Activated CD4-positive, alpha-beta T cell treated with anti-CD3 and anti-CD28 coated beads for 36 hours (primary cell): ENCODE measurements at places on chromosomes 12 and 14.

DNA sequence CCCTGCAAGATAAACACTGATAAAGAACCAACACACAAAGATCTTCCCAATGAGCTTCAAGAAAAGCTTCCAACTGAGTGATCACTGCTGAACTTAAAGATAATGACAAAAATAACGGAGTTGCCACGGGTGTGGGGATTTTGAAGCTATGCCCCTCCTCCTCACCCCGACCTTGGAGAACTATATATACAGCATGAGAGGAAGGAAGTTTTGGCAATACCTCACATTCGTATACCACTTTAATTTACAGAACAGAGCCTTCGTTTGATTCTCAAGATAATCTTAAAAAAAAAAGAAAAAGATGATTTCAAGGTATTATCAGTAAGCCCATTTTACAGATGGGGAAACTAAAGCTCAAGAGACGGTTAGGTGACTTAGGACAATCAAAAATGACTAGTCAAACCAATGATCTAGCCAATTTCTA, 715 bp downstream of the NEK9 start:
- DNase-seq: no peak

DNA sequence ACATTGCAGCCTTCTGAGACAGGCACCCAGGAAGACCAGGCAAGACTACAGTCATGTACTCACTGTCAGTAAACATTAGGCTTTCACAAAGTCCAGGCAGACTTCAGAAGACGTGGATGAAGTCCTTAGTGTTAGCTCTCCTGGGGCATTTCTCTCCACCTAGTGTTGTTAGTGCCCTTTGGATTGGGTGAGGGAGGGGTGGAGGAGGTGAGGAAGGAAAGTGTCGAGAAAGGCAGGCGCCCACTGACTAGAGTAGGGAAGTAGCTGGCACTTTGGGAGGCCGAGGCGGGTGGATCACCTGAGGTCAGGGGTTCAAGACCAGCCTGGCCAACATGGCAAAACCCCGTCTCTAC, 20.2 kb downstream of the TMEM229B start:
- DNase-seq: no peak

- no peak for DNase-seq
These were observed 40.6 kb downstream of the BRMS1L start for GRCh38 chr14:35866595-35867279.

- no peak for DNase-seq
These were observed 6.6 kb downstream of the POMT2 start for GRCh38 chr14:77314043-77314442.

- no peak for DNase-seq
These were observed 1.2 kb downstream of the SOX5 start for GRCh38 chr12:23948291-23948690.

- DNase-seq: no peak
These were observed 51.4 kb downstream of the C14orf132 start for GRCh38 chr14:96090441-96091148.

DNA sequence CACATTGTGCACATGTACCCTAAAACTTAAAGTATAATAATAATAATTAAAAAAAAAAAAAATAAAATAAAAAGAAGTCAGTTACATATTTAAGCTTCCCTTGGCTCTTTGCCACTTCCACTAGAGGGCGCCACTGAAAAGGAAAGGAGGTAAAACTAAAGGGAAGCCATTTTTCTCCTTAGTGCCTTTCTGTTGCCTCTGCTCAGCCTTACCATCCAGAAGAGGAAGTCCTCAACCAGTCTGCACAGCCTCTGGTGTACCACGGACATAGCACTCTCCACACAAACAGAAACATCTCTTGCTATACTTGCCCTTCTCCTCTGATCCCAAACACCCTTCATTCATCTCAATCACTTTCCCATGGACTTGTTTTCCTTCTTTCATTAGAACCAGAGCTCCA, 169.0 kb upstream of the EEA1 start:
- DNase-seq: peak; percentile 84

DNA sequence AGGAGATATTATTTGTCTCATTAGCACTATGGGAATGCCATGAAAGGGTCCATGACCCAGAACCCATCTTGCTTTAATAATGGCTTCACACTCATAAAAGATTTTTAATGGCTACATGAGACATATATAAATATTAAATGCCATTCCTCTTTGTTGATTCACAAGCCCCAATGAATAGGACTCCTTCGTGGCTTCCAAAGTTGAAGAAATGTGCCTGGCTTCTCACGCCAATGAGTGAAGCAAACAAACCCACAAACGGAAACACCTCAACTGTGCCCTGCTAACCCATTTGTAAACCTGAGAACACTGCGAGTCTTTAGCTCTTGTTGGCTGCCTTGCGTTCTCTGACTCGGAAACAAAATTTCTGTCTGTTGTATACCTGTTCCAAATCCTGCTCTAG, 381.7 kb upstream of the DDHD1 start:
- DNase-seq: no peak

DNA sequence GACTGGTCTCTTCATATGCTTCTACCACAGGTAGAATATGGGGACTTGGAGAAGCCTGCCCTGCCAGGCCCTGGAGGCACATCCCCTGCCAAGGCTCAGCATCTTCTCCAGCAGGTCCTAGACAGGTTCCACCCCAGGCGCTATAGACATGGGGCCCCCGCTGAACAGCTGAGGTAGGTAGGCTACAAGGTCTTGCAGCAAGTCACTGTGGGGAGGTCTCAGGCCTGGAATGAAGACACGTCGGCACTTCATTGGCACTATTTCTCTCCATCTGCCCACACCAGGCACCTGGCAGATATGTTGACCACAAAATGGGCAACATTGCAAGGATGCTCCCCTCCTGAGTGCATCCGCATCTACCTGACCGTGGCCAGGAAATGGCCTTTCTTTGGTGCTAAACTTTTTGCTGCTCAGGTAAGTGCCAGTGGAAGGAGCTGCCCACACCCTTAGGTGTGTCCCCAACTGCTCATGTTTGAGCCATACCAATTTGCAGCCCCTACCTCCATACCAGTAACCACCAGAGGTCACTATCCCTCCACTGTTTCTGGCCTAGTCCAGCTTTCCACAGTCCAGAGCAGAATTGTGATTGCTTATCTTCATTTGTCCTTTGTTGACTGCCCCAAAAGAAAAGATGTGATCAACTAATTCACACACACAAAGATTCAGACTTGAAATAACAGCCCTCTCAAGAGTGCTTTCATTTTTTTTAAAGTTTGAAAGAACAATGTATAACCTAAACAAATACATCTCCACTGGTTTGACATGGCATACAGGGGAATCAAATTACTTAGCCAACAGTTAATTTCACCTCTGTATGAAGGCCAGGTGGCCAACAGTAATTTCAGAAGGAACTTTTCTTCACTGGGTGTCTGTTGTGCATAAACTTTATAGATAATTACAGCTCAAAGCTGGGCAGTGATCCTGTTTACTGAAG, 16.1 kb downstream of the PIGH start:
- DNase-seq: peak; percentile 43

DNA sequence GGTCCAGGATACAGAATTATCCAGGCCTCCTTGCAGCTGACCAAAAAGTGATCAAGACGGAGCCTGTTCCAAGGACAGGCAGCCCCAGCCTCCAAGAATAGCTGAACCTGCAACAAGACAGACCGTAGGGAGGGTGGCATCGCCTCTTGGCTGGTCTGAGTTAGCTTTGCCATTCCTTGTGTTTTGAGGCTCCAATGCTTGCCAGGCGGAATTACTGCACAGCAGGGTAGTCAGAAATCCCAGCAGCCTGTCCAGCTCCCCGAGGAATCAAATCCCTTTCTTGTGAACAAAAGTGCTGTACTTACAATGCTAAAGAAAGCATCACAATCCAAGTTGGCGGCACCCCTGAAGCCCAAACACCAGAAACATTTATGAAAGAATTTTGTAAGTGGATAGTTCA, 246.9 kb downstream of the TMEM132C start:
- no peak for DNase-seq

DNA sequence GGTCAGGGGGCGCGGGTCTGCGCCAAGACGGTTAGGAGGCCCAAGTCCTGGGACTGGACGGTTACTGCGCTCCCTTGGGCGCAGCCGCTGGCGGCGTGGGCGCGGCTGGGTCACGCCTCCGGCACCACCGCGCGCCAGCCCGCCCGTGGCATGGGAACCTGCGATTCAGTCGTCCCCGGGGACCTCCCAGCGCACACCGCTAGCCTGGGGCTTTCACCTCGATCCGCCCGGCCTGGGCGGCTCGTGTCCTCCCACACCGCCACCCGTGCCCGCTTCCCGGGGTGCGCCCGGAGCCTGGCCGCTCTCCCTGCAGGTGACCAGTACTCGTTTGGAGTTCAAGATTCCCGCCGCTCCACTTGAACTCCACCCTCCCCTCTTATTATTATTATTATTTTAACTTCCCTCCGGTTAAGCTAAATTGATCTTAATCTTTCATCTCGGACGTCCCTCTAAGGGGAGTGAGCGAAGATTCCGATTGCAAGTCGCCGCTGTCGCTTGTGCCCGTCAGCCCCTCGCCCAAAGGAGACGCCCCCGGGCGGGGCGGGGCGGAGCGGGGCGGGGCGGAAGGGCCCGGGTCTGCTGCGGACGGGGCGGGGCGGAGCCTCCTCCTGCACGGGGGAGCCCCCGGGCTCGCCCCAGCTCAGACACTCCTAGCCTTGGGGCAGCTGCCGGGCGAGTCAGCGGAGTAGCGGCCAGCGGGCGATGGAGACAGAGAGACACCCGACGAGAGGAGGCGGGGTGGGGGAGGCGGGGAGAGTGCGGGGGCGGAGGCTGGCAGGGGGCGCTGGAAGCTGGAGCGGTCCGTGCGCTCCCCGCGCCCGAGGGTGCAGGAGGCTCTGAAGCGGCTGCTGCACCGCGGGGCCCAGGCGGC, at the start of gene KCNMB4:
TSS of gene KCNMB4 (plus strand) at position 643 of the 871 bp plus-strand sequence. CDS start 445 bp downstream, outside the sequence.
- DNase-seq: peak; percentile 88

DNA sequence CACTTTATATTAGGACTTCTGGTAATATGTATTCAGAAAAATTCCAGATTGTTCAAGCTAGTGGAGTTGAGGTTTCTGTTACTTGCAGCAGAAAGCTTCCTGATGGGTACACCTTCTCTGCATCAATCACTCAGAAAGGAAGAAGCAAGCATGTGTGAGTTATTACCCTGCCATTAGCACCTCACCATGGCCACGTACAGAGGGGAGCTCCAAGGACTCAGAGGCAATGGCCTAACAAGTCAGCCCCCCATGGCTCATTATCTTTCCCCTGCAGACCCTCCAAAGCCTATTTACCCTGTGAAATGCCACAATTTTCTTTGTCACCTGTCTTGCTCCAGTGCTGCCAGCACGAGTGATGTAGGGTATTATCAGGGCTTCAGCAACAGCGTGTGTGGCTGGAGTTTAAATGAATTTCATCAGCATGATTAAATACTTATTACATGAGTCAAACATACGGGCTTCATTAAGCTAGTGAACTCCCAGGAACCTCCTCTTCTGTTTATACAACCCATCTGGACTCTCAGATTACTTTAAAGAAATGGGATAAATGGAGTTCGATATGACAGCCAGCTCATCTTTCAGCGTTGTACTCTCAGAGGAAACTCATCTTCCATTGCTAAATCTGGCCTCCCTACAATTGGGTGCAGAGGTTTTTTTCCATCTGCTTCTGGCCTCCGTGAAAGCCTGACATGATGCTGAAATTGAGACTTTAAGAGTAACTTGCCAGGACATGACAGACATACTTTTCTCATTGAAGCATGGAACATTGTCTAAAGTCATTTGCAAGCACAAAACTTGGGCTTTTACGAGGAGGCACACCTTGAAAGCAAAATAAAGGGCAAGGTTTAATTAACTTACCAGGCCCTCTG, 135.9 kb downstream of the TMEM30B start:
- DNase-seq: no peak

GRCh38 chr12:76531056-76531455, 28.5 kb downstream of the OSBPL8 start:
- no peak for DNase-seq

DNA sequence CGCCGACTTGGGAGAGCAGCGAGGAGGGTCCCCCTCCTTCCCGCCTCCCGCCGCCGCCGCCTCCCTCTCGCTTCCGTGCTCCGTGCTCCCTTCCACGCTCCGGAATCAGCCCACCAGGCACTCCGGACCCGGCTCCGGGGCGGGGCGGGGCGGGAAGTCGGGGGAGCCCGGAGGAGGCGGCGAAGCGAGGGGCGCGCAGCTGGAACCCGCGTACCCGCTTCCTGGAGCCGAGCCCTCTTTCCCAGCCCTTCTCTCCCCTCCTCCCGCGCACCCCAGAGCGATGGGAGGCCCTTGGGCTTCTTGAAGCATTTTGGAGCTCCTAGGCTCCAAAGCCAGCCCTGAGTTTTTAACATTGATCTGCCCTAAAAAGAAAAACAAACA, at the start of gene SYNDIG1L:
TSS of gene SYNDIG1L (minus strand) at position 9 of the 381 bp plus-strand sequence. CDS start 16,466 bp downstream, outside the sequence.
- DNase-seq: no peak

GRCh38 chr14:67515386-67516079, 17.6 kb upstream of the PLEKHH1 start:
- peak; percentile 58 for DNase-seq

DNA sequence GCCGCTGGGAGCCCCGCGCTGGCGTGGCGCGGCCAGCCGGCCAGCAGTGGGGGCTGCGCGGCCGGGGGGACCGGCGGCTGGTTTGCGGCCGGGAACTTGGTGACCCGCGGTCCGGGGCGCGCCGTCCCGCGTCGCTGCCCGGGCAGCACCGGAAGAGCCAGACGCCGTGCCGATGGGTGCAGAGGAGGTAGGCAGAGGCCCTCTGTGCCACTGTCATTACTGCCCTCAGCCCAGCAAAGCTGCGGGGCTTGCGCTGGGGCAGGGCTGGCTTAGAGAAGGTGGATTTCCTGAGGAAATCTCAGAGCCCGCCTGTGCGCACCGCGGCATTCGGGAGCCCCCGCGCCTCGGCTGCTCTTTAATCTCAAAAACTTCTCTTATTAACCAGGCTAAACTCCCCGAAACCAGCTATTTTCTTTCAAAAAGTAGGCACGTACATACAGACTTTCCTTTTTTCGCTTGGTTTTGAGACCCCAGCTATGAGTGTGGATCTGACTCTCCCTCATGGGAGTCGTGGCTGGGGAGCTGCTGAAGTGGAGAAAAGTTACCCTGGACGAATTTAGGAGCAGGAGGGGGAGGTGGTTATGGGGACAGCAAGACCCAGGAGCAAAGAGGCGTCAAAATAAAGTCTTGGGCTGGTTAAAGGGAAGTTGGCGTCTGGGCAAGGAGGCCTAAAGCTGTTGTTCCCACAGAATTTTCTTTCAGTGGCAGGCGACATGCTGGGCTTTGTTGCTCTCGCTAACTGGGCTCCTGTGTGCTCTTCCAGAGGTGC, 802 bp downstream of the SUSD6 start:
- DNase-seq: peak; percentile 70

DNA sequence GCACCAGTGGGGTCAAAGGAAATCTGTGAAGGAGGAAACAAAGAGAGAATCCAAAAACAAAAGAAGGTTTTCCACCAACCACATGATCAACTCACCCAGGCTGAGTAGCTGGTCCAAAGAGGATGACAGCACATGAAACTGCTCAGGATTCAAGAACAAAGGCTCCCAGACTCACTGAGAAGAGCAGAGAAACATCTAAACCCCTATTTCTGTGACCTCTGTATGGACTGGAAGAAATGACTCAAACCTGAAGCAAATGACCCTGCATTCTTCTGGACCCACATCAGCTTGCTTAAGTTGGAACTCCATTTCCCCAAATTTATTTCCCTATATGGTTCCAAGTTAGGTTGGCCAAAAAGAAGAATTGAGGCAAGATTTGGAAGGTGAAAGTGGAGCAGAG, 26.3 kb downstream of the TC2N start:
- DNase-seq: no peak

- DNase-seq: no peak
These were observed 60.4 kb downstream of the SMUG1 start for GRCh38 chr12:54128416-54128815.
